ENCODE measurements at places on chromosomes 16 and 17.

DNA sequence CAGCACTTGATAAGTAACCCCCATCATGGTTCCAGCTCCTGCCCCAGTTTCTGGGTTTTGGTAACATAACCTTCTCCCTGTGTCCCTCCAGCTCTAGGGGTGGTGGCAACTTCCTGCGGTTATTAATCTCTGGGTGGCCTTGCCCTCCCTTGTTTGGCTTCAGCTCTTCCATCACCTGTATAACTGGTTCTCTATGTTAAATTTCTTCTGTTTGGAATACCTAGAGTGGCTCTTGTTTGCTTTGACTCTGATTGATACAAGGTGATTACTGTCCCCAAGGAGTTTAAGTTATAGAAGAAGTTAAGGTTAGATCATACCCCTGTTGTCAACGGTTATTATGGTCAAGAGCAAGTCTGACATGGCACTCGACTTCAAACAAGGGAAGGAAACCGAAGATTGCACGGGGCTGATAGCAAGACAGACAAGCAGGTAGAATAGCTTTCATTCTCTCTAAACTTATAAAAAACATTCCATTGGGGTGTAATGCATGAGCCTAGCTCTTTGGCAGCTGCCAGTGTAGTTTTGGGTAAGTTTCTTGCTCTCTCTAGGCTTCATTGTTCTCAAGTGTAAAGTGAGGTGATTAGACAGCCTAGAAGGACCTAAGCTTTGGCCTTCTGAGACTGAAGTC is 11.0 kb upstream of the CCR7 start:
- DNase-seq = no peak

GRCh38 chr16:88375996-88376834 is 6.5 kb upstream of the ZNF469 start:
- no peak for DNase-seq

- no peak for DNase-seq
Observed at GRCh38 chr16:12583237-12583897, 220.3 kb downstream of the CPPED1 start.

- DNase-seq = no peak
Observed at GRCh38 chr16:89090182-89090630, 3.4 kb upstream of the ACSF3 start.

DNA sequence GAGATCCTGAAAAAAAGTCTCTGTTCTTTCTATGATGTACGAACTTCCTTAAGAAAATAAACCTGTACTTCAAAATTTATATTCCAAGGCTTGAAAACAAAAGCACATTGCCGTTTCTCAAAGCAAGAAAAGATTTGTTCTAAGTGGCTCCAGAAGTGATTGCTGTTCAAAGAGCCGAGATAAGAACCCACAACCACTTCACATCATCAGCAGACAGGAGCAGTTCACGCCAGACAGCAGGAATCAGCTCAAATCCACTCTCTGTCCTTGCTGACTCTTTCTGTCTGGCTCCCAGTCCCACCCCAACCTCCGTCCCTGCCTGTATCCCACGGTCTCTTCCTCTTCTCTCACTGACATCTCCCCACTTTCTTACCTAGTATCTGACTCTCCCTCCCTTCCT is 85.0 kb upstream of the MYOCD start:
- DNase-seq = no peak

DNA sequence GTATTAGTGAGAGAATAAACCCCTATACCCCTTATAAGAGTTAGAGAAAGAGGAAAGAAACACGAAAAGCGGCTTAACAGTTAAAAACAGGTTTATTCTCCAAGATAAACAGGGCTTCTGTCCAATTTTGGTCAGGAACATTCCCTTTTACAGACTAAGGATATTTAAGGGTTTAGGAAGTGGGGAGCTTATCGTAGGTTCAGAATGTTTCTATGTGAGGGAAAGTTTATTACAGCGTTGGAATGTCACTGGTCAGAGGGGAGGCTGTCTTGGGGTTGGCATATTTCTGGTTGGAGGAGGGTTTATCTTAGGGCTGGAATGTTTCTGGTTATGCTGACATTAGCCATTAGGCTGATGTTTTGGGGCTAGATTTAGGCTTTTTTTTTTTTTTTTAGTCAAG is 34.1 kb upstream of the WWOX start:
- no peak for DNase-seq

GRCh38 chr16:66443269-66443652 is 16.2 kb downstream of the BEAN1 start:
- DNase-seq = no peak

DNA sequence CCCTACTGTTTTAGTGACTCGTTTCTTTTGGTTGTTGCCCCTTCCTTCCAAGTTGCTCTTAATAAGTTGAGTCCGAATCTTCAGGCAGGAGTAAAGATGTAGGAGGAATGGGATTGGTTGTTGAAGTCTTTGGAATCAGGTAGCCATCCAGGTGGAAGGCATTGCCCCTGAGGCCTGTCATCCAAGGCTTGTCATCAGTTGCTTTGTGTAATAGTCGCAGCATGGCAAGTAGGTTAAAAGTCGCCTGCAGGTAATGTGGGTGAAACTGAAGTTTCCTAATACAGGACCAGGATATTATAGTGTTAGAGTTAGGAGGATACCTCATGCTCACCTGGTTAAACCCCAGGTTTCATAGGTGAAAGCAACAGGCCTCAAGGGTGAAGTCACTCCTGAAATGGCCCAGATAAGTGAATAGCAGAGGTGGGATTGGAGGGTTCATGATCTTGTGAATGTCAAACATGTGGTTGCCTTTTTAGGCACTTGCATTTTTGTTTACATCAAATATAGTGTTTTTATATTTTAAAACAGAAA is 934 bp downstream of the PCTP start:
- DNase-seq = no peak

- DNase-seq = no peak
Observed at GRCh38 chr16:62100651-62101050, 64.4 kb upstream of the CDH8 start.

DNA sequence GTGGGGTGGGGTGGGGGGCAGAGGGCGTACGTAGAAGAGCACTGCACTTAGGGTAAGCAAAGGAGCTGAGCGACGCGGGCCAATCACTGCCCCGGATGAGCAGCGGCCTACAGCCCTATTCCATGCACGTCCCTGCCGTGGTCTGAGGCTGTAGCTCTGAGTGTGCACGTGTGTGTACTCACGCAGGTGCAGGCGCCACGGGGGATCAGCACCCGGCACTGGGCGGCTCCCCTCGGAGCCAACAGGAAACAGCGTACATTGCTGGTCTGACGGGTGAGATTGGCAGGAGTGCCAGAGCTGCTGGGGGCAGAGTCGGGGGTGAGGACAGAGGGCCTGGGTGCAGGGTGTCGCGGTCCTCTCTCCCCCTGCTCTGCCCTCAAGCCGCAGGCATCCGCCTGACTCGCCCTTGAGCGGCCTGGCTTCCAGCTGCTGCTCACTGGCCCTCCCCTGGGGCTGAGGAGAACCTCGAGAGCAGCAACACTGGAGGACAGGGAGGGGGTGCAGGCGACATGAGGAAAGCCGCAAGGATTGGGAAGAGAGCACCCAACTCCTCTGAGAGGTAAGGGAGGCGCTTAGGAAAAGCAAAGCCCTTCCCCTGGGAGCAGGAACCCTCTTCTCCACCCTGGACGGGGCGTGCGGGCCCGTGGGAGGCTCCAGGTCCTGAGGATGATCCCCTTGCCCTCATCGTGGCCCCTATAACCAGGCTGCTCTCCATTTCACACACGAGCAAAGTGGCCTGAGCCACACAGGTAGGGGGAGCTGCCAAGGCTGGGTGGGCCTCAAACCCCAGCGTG is 57.8 kb downstream of the ENGASE start:
- no peak for DNase-seq

- DNase-seq = peak; percentile 19
Observed at GRCh38 chr17:14211801-14212200, 24.9 kb downstream of the CDRT15 start.

- no peak for DNase-seq
Observed at GRCh38 chr16:70808371-70808770, 7.4 kb upstream of the VAC14 start.

DNA sequence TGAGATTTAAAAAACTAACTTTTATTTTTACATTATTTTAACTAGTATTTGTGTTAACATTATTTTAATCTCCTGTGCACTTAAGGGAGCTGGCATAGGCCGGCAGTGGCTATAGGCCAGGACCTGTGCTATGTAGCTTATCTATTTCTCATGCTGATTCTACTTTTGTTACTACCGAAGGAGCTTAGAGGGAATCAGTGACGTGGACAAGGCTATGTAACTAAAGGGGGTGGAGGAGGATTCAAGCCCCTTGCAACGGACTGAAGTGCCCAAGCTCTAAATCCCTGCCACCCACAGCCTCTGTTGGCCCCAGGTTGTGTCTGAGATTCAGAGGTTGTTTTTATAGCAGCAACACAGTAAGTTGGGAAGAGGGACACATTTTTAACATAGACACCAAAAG is 356.4 kb downstream of the WWOX start:
- no peak for DNase-seq

DNA sequence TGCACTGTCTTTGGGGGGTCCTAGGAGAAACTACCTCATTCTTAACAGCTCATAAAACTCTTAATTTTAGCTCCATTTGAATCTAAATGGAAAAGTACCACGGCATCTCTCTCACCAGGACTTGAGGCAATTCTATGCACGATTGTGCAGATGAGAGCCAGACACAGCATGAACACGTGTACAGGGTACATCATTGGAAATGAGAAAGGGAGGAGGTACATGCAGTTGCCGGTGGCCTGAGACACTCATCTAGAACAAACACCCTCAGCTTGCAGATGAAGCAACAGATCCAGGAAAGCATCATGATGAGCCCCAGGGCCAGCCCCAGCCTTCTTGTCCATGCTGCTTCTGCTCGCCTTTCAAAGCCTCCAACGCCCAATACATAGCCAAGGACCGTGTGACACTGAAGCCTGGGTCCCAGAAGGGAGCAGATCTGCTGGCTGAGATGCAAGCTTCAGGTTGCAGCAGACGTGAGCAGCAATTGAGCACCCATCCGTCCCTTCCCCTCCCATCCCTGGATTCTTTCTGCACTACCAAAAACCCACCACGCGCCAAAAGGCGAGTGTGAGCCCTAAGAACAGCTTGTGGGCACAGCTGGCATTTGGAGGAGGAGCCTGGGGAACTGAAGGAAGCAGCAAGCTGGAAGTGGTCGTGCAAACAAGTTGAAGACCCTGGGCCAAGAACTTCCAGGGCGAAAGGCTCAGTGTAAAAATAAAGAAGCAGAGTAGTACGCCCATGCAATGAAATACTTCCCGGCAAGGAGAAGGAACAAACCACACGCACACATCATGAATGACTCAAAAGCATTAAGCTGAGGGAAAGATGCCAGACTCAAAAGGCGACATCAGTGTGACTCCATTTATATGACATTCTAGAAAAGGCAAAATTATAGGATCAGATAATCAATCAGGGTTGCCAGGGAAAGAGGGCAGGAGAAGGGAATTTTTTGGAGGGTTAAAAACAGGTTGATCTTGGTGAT is 7.3 kb upstream of the RCVRN start:
- DNase-seq = no peak

GRCh38 chr17:79752175-79752574 is 21.4 kb downstream of the ENPP7 start:
- no peak for DNase-seq

DNA sequence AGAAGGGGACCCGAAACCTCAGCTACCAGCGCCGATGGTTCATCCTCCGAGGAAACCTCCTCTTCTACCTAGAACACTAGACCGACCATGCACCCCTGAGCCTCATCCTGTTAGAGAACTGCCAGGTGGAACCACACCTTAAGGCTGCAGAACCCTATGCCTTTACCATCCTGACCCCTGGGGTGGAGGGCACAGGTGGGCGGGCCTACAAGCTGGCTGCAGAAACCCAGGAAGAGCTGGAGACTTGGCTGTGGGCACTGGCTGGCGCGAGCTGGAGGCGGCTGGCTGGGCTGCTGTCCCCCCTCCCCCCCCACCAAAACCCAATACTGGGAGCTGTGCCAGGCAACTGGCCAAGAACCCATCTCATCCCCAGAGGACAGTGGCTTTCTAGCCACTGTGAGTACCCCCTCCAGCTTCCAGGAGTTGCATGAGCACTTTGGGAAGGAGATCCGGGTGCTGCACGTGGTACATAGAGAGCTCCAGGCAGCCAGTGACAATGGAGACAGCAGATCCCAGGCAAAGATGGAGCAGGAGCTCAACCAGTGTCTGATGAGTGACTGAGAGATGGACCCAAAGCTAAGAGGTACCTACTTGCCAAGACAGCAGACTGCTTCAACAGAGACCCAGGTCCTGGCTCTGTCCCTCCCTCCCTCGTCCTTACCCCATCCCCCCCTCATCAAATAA is 1.4 kb upstream of the CD2BP2 start:
- DNase-seq = no peak

DNA sequence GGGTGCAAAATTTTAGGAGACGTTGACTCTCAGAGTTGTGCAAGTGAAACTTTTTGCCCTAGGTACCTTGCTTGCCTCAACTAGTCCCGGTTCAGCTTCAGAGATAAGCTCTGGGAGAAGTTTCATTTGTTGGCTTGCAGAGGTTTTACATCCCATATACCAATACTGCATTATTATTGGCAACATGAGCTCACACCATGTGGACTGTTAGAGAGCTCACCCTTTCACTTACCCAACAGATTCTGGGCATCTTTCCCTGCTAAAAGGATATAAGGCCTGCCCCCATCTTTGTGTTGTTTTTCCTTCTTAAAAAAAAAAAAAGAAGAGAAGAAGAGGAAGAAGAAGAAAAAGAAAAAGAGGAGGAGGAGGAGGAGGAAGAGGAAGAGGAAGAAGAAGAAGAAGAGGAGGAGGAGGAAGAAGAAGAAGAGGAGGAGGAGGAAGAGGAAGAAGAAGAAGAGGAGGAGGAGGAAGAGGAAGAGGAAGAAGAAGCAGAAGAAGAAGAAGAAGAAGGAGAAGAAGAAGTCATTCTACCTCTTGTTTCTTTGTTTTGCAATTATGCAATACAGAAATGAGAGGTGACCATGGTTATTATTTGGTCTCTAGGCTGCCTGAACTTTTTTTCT is 292.6 kb upstream of the IRX3 start:
- no peak for DNase-seq

DNA sequence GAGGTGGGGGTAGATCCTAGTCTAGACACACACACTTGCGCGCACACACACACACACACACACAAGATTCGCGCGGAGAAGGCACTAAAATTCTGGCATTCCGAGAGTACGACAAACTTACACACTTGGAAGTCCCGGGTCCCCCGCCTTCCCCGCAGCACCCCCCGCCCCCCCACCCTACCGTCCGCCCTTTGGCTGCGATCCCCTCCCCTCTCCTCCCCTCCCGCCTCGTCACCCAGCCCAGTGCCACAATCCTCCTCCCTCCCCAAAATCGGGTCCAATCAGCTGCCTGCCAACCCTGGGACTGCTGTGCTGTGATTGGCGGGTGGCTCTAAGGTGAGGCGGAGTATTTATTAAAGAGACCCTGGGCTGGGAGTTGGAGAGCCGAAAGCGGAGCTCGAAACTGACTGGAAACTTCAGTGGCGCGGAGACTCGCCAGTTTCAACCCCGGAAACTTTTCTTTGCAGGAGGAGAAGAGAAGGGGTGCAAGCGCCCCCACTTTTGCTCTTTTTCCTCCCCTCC is at the start of gene SOX9:
Gene SOX9 (plus strand): TSS at position 379 of the 522 bp plus-strand sequence. CDS start 372 bp downstream, outside the sequence.
- DNase-seq = no peak

- no peak for DNase-seq
Observed at GRCh38 chr16:17304106-17304490, 166.7 kb downstream of the XYLT1 start.

- DNase-seq = no peak
Observed at GRCh38 chr16:48497129-48497528, 111.9 kb upstream of the SIAH1 start.

- no peak for DNase-seq
Observed at GRCh38 chr16:28504707-28505404, 1.8 kb downstream of the IL27 start.

GRCh38 chr16:66409156-66409555 is 17.9 kb upstream of the BEAN1 start:
- DNase-seq = no peak

All from T-helper 2 cell (primary cell).